ENCODE measurements at places on chromosomes 4 and X. TPM values are rescaled to one million over a fixed set of nuclear protein-coding genes. Genes with fewer than 3 reads are reported as not detected.

ZCCHC18 gene
- total RNA-seq, result 3.3 TPM

- no peak for DNase-seq
Observed at GRCh38 chr4:25069014-25069413, 38.3 kb upstream of the LGI2 start.

- DNase-seq, result no peak
Observed at GRCh38 chrX:102840871-102841705, 96.0 kb upstream of the RAB40AL start.

- no peak for DNase-seq
Observed at GRCh38 chrX:27583976-27584375, 6.2 kb upstream of the DCAF8L2 start.

DNA sequence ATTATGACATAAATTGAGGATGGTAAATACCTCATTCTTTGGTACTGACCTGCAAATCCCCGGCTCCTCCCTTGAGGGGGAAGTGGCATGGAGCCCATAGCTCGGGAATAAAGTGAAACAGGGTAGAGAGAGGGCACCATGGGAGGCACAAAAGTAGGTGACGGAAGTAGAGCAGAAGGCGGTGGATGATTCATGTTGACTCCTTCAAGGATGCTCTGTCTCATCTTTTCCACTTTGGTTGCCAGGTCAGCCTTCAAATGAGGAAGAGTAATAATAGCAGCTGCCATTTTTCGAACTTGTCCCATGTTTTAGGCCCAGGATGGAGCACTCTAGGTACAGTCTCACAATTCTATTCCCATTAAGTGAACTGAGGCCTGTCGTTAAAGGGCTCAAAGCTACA lies 41.4 kb upstream of the PHF8 start:
- DNase-seq, result no peak

GRCh38 chr4:74631338-74631737 lies 163.0 kb downstream of the BTC start:
- DNase-seq, result no peak
